ENCODE measurements at places on chromosomes 13 and 19. TPM values are rescaled to one million over a fixed set of nuclear protein-coding genes. Genes with fewer than 3 reads are reported as not detected.

Gene SMIM44
- total RNA-seq = not detected

Gene NDUFA7
- total RNA-seq = 41.9 TPM

Gene MATK
- total RNA-seq = 11.3 TPM

DNA sequence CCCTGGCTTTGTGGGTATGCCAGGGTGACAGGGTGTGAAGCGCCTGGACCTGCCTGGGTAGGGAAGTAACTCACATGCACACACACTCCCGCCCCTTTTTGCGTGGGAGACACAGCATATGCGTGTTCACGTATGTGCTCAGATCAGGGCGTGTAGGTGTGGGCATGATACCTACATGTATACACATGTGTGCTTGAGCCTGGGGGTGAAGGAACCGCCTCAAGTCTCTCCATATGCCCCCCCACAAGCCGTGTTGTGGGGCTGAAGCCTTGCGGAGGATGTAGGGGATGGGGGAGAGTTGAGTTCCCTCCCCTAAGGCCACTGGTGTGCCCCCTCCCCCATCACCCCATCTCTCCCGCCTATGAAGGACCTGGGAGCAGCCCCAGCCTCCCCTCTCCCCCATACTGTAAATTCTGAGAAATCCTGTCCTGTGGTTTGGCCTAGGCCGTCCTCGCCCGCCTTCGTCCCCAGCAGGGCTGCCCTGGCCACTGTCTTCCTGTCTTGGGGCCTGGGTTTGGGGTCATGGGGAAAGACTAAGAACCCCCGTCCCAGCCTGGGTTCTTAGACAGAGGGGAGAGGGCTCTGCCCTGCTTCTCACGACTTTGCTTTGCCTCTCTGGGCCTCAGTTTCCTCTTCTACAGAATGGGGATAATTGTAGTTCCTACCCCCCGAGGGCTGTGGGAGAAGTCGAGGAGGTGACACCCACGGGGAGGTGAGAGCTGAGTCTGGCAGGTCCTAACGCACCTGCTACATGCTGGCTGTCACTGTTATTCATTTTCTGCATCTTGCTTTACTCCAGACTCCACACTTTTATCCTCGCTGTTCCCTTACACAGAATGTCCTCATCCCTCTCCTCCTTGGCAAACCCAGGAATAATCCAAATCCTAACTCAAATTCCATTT lies 14.3 kb downstream of the ACTL9 start:
- no peak for DNase-seq
- peaks cover 5% of the 10 kb centered on the region for H3K27me3 ChIP-seq
- H3K36me3 ChIP-seq = no peaks in the 10 kb centered on the region
- no peak overlapping the region for H3K27ac ChIP-seq

DNA sequence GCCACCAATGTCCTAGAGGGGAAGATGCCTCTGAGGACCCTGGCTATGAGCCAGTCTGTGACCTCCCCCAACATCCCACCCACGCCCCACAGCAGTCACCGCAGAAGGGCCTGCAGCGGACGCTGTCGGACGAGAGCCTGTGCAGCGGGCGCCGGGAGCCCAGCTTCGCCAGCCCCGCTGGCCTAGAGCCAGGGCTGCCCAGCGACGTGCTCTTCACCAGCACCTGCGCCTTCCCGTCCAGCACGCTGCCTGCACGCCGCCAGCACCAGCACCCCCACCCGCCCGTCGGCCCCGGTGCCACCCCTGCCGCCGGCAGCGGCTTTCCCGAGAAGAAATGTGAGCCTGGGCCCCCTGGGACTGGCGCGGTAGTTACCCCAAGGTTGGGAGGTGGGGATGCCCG lies 30.6 kb downstream of the DPF1 start:
- H3K4me3 ChIP-seq = no peak overlapping the region
- peaks cover 28% of the 10 kb centered on the region for H3K36me3 ChIP-seq
- no peak overlapping the region for H3K27ac ChIP-seq
- H3K27me3 ChIP-seq = no peaks in the 10 kb centered on the region

Gene SETDB2
- 21.1 TPM for total RNA-seq

DNA sequence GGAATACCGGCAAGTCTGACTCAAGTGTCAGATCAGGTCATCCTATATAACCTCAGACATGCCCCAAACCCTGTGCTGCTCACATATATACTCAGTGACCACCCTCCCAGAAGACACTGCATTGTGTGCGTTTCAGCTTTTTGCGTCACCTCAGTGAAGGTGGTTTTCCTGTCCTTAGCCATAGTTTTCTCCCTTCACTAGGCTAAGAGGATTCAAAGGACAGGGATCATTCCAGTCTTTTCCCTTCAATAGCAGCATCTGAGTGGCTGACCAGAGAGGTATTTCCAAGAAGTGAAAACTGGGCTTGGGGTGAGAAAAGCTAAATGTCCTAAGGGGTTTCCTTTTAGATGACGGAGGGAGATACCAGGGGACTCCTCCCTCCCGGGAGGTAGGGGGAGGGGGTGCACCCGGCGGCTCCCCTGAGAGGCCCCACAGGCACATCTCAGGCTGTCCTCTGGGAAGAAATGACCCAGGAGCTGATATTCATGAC lies 12.7 kb upstream of the OR10H1 start:
- H3K27ac ChIP-seq = no peak overlapping the region
- no peaks in the 10 kb centered on the region for H3K4me1 ChIP-seq
- H3K36me3 ChIP-seq = no peaks in the 10 kb centered on the region
- DNase-seq = no peak
- H3K4me3 ChIP-seq = no peak overlapping the region
- H3K27me3 ChIP-seq = peaks cover 13% of the 10 kb centered on the region

DNA sequence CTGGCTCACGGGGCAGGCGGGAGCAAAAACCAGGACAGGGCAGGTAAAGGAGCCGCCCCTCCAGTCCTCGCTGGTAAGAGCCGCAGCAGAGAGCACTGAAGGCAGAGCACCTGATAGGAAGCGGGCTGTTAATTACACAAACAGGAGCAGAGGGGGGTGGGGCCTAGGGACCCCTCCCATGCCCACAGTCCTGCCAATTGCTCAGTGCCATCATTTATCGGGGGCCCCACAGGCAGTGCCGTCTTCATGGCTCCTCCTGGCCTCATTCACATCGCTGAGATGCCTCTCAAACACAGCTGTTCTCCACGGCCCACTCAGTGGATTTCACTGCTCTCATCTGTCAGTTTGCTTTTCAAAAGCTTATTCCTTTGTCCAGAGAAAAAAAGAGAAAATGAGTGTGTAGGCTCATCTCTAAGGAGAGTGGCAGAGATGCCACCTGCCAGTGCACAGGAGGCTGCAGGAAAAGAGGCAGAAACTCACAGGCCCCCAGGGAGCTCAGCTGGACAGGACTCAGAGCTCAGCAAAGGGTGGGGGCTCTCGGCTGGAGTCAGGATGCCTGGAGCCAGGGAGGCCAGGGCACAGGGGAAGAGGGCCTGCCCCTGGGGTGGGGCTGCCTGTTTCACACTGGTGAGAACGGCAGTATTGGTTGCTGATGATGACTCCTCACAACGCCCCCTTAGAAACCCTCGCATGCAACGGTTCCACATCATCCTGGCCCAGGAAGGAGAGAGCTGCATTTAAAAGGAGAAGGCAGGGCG lies 174.6 kb downstream of the COL4A1 start:
- no peak overlapping the region for H3K27ac ChIP-seq
- H3K4me3 ChIP-seq = no peak overlapping the region
- H3K27me3 ChIP-seq = no peaks in the 10 kb centered on the region
- DNase-seq = no peak
- H3K36me3 ChIP-seq = no peaks in the 10 kb centered on the region

Gene RDH8
- total RNA-seq = not detected

DNA sequence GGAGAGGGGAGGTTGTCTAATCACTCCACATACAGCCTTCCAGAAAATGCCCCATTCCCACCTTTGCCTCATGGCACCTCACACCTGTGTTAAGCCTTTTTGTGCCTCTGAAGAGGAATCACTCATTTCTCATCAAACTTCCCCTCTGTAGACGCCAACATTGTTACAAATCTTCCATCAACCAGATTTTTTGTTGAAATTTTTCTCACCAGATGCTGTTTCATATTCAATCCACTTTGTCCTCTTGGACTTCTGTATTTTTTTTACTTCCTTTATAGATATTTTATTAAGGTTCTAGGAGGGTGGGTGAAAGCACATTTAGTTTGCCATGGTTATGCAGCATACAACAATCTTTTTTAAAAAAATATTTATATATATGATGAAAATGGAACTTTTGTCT lies 74.0 kb downstream of the RUBCNL start:
- no peak overlapping the region for H3K4me3 ChIP-seq
- H3K36me3 ChIP-seq = no peaks in the 10 kb centered on the region
- H3K4me1 ChIP-seq = no peaks in the 10 kb centered on the region
- no peaks in the 10 kb centered on the region for H3K27me3 ChIP-seq
- DNase-seq = no peak
- H3K27ac ChIP-seq = no peak overlapping the region

DNA sequence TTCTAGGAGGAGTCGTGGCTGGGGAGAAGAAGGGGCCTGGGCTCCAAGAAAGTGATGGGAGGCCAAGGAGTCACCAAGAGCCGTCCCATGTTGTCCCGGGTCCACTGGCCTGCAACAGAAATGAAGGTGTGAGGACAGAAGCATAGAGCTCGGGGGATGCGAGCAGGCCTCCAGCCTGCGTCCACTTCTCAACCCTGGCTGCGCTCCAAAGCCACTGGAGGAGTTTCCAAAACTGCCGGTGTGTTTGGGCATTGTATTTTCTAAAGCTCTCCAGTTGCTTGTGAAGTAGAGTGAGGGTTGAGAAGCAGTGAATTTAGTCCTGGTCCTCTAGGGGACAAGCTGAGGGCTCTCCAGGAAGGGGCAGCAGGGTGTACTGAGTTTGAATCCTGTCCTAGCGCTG lies 13.0 kb downstream of the FFAR2 start:
- peaks cover 39% of the 10 kb centered on the region for H3K4me1 ChIP-seq
- no peak for DNase-seq
- no peaks in the 10 kb centered on the region for H3K36me3 ChIP-seq
- H3K4me3 ChIP-seq = no peak overlapping the region

- no peaks in the 10 kb centered on the region for H3K36me3 ChIP-seq
- no peak overlapping the region for H3K4me3 ChIP-seq
- H3K27ac ChIP-seq = no peak overlapping the region
- no peaks in the 10 kb centered on the region for H3K27me3 ChIP-seq
- no peaks in the 10 kb centered on the region for H3K4me1 ChIP-seq
Measured at GRCh38 chr13:113418722-113419049, 34.6 kb downstream of the ADPRHL1 start.

DNA sequence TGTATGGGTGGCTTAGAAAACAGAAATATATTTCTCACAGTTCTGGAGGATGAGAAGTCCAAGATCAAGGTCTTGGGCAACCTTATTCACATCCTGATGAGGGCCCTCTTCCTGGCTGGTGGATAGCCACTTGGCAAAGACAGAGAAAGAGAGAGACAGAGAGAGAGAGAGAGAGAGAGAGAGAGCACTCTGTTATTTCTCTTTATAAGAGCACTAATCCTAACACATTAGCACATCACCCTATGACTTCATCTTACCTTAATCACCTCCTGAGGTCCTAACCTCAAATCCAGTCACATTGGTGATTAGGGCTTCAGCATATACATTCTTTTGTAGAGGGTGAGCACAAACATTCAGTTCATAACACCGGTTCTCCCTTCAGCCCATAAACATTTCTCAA lies 430.3 kb downstream of the EFNB2 start:
- H3K36me3 ChIP-seq = no peaks in the 10 kb centered on the region
- H3K4me1 ChIP-seq = no peaks in the 10 kb centered on the region
- no peak overlapping the region for H3K4me3 ChIP-seq
- no peak overlapping the region for H3K27ac ChIP-seq
- no peak for DNase-seq

GRCh38 chr13:21549633-21550032 lies 54.3 kb downstream of the MICU2 start:
- no peaks in the 10 kb centered on the region for H3K36me3 ChIP-seq
- H3K27ac ChIP-seq = no peak overlapping the region
- H3K4me1 ChIP-seq = no peaks in the 10 kb centered on the region
- no peak overlapping the region for H3K4me3 ChIP-seq
- no peaks in the 10 kb centered on the region for H3K27me3 ChIP-seq

DNA sequence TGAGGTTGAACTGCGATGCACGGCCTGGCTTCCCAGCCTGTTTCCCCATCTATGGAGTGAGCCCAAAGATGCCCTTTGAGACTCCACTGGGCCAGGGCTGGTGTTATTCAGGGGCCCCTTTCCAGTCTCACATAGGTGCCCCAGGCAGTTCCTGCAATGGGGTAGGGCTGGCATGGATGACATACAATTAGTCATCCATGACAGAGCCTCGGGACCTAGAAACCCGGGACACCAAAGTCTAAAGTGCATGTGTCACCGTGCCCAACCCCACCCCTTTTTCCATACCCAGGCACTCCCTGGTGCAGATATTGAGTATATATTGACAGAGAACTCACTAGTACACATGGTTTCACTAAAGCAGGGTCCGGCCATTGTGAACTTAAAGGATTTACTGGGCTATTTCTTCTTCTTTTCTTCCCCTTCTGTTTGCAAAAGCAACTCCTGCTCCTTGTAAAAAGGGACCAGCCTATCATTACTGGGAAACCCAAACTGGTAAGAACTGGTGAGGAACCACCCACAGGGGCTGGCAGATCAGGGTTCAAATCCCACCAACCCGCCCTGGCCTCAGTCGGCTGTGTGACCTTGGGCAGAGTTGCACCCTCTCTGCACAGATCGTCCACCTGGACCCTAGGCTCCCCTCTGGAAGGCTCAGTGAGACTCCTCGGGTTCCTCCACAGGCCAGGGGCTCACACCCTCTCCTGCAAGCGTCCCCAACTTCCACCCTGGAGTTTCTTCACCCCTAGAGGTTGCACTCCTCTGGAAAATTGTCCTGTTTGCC lies 2.7 kb downstream of the B3GNT3 start:
- no peaks in the 10 kb centered on the region for H3K36me3 ChIP-seq
- DNase-seq = no peak
- H3K4me1 ChIP-seq = peaks cover 13% of the 10 kb centered on the region

DNA sequence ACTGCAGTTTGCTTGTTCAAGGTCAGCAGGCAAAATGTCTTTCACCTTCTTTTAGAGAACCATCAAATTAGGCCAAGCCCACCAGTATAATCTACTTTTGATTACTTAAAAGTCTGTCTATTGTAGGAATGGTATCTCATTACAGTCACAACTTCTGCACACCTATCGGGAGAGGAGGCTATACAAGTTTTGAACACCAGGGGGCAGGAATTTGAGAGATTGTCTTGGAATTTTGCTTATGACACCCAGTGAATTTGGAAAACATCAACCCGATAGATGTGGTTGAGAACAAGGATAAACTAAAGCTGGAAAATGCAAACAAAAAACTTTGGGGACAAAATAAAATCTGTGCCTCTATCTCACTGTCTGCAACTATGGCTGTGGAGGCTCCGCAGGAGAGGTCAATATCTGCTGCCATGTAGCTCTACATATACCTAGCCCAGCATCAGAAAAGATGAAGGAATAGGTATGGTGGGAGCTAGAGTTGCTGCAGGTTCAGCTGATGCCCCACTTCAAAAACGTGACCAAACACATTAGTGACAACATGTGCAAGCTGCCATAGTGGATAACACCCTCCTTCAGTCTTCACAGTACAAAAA lies 1299.2 kb upstream of the SPRY2 start:
- no peak overlapping the region for H3K4me3 ChIP-seq
- no peaks in the 10 kb centered on the region for H3K4me1 ChIP-seq

- no peak overlapping the region for H3K4me3 ChIP-seq
- peaks cover 100% of the 10 kb centered on the region for H3K36me3 ChIP-seq
- H3K27ac ChIP-seq = no peak overlapping the region
- H3K4me1 ChIP-seq = no peaks in the 10 kb centered on the region
Measured at GRCh38 chr19:11017275-11018035, 56.6 kb downstream of the SMARCA4 start.

- H3K27me3 ChIP-seq = peaks cover 54% of the 10 kb centered on the region
- H3K27ac ChIP-seq = peak overlapping the region; percentile 72
- peak; percentile 88 for DNase-seq
- H3K36me3 ChIP-seq = no peaks in the 10 kb centered on the region
- H3K4me1 ChIP-seq = peaks cover 43% of the 10 kb centered on the region
Measured at GRCh38 chr19:10424011-10424637, 3.8 kb downstream of the PDE4A start.

- H3K36me3 ChIP-seq = no peaks in the 10 kb centered on the region
- DNase-seq = no peak
- no peaks in the 10 kb centered on the region for H3K27me3 ChIP-seq
- H3K27ac ChIP-seq = no peak overlapping the region
- no peaks in the 10 kb centered on the region for H3K4me1 ChIP-seq
Measured at GRCh38 chr13:112467236-112467635, 91.1 kb downstream of the SPACA7 start.

Data from lower lobe of right lung (tissue), 2 donors.